ENCODE measurements at places on chromosomes 11 and 22.

DNA sequence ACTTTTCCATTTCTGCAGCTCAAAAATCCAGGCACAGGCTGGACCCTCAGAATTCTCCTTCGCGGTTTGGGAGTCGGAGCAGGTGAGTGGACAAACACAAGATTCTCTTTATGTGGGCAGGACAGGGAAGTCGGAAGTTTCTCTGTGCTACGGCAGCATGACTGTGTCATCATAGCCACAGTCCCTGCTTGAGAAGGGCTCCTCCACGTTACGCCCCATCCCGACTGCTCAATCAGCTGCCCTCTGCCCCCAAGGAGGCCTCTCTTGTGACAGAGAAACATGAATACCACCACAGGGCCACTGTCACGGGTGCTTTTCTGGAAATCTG, 89.0 kb upstream of the SHISAL1 start:
- DNase-seq, result no peak

DNA sequence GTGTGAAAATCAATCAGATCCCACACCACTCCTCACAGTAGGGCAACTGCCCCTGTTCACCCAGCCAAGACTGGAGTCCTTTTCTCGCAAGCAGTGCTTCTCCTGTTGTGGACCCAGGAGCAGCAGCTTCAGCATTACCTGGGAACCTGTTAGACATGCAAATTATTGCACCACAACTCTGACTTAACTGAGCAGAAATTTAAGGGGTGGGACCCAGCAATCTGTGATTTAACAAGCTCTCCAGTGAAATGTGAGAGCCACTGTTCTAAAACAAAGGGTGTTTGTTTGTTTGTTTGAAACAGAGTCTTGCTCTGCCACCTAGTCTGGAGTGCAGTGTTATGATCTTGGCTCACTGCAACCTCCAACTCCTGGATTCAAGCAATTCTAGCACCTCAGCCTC, 591.4 kb downstream of the SOX6 start:
- no peak for DNase-seq

- DNase-seq, result no peak
Measured at GRCh38 chr11:123487157-123487744, 57.2 kb downstream of the GRAMD1B start.

DNA sequence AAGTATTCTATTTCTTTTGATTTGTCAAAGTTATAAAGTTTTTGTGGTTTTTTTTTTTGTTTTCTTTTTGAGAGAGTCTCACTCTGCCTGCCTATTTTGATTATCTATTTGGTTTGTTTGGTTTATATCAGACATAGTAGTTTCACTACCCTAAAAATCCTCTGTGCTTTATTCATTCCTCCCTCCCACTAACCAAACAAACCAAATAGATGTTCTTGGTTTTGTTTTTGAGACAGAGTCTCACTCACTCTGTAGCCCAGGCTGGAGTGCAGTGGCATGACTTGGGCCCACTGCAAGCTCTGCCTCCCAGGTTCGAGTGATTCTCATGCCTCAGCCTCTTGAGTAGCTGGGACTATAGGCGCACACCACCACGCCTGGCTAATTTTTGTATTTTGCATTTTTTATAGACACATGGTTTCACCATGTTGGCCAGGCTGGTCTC, 67.9 kb downstream of the ENTHD1 start:
- no peak for DNase-seq

GRCh38 chr11:61686469-61686868, 6.3 kb downstream of the DAGLA start:
- DNase-seq, result no peak

DNA sequence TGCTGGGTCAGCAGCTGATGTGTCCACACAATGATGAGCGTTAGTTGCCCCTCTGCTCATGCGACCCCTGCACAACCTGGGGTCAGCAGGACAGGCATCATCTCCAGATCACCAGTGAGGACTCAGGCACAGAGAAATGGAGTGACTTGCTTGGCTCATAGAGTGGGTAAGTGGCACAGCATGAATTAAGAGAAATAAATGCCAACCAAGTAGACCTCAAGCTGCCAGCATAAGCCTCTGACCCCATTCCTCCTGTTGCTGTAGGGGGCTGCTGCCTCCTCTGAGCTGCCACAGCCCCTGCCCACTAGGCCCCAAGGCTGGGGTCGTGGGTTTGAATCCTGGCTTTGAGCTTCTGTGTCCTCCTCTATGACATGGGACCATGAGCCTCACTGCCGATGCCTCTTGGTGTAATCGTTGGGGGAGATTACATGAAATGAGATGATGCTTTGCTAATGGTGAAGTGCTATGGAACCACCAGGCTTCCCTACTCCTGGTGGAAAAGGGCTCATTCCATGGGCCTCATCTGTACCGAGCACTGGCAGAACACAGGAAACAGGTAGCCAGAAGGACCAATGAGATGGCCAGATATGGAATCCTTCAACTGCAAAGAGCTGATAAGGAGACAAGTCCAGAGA, 33.6 kb downstream of the LRRC32 start:
- no peak for DNase-seq

- DNase-seq, result no peak
Measured at GRCh38 chr11:44944853-44945235, 5.8 kb downstream of the TP53I11 start.

DNA sequence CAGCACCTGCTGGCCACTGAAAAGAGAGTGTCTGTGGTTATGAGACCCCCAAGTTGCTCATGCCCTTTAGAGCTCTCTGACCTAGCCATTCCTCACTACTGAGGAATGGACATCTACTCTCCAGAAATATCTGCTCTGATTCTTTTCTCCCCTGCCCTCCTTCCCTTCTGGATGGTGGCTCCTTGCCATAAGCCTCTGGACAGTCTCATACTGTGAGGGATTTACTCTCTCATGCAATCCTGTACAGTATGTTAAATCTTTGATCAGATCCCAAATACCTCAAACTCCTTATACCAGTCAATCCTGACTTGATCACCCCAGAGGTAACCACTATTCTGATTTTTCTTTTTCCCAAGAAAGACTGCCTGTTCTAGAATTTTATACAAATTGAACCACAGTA, 80.7 kb downstream of the ARHGAP20 start:
- no peak for DNase-seq

- peak; percentile 70 for DNase-seq
Measured at GRCh38 chr11:535519-536454, at the start of gene HRAS. Gene HRAS (minus strand): TSS chr11:535576.

DNA sequence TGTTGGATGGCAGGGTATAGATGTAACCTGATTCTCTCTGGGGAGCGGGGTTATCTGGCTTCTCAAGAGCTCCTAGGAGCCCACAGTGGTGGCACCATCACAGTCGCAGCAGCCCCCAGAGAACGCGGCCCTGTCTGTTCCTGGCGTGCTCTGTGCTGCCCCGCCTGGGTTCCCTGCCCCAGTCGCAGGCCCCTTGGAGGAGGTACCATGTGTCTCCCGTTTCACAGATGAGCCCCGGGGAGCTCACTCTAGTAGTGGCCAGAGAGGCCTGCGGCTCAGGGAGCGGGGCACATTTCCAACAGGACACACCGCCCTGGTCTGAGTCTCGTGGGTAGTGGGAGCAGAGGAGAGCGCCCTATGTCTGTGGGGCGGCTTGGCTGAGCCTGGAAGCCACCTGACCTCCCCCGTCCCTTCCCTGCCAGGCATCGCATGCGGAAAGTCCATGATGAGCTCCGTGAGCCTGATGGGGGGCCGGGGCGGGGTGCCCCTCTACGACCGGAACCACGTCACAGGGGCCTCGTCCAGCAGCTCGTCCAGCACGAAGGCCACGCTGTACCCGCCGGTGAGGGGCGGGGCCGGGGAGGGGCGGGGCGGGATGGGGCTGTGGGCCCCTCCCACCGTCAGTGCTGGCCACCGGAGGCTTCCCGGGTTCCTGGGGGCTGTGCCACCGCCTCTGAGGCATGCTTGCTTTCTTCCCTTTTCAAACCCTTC, 21.0 kb upstream of the PPP6R3 start:
- no peak for DNase-seq

DNA sequence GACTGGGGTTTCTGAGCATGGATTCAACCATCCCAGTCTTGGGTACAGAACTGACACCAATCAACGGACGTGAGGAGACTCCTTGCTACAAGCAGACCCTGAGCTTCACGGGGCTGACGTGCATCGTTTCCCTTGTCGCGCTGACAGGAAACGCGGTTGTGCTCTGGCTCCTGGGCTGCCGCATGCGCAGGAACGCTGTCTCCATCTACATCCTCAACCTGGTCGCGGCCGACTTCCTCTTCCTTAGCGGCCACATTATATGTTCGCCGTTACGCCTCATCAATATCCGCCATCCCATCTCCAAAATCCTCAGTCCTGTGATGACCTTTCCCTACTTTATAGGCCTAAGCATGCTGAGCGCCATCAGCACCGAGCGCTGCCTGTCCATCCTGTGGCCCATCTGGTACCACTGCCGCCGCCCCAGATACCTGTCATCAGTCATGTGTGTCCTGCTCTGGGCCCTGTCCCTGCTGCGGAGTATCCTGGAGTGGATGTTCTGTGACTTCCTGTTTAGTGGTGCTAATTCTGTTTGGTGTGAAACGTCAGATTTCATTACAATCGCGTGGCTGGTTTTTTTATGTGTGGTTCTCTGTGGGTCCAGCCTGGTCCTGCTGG, 4.9 kb downstream of the MRGPRX3 start:
- no peak for DNase-seq

DNA sequence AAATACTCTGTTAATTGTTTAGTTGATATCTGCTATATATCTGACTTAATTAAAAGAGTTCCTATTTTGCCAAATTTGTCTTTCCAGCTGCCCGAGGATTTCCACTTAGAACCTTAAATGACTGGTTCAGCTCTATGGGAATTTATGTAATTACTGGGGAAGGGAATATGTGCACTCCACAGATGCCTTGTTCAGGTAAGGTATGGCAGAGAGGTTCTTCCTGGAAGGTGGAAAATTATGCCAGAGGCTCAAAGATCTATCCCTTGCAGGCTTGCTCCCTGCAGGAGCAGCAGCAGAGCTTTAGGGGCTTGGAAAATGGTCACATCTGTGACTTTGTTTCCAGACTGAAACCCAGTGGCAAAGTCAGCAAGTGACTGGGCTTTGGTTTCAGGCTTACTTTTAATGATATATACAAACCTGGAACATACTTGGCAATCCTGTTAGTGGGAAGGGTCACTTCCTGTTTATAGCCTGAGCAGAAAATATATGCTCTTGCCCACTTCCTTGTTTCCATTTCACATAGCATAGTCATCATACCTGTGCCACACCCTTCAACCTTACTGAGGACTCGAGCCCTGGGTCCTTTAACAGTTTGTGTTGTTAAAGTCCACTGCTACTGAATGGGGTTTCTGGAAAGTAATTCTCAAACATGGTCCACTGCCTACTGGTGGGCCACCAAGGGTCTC, 23.7 kb downstream of the WBP2NL start:
- DNase-seq, result no peak

DNA sequence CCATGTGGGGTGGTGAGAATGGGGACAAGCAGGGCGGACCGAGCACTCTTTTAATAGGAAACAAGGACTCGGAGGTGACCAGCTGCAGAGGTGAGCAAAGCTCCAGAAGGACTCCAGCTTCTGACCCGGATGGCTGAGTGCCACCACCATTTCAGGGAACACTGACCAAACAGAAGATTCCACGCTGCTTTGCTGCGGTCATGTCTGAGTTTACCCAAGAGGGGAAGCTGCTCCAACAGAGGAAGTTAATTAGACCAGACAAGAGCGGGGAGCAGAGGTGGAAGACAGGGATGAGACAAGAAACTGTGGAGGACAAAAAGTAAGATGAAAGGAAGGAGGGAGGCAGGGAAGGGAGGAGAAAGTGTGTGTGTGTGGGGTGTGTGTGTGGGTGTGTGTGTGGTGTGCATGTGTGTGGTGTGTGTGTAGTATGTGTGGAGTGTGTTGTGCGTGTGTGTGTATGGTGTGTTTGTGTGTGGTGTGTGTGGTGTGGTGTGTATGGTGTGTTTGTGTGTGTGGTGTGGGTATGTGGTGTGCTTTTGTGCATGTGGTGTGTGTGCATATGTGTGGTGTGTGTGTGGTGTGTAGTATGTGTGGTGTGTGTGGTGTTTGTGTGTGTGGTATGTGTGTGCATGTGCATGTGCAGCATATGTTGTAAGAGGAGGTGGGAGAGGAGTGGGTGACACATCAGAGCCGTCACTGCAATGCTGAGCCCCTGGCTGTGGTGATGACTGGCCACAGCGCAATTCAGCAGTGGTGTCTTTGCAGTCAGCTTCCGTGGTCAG, 82.2 kb upstream of the AKIP1 start:
- DNase-seq, result no peak

- DNase-seq, result peak; percentile 7
Measured at GRCh38 chr11:8959546-8960166, 4.6 kb downstream of the TMEM9B start.

DNA sequence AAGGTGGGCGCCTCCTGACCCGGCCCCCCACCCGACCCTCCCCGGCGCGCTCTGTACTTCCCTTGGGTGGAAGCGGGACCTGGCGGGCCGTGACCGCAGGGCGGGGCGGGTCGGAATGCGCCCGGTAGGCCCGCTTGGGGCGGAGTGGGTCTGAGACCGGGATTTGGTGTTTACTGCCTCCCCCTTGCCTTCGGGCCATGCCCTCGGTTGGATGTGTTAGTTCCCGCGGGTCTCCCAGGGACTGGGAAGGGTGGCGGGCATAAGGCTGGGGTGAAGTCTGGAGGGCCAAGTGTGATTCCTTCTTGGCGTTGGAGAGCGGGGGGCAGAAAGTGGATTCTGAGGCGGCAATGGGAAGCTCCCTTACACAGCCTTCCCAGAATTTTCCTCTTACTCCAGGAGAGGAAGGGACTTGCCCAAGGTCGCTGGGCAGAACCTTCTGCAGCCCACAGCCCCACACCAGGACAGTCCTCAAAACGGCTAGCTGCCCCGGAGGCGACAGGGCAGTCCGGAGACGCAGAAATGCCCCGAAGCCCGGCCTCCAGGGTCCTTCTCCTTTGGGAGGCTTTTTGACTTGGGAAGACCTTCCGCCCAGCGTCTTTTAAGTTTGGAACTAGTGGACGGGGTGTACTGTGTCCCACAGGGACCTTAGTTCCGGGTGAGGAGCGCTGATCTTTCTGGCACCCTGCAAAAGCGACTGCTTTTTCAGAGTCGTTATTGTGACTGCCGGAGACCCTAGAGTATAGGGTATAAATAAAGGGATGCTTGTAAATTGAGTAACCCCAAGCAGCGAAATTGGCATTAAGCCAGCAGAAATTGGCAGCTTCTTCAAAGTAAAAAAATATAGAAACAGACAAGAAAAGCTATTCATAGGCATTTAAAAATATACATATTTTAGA, 647 bp downstream of the SWAP70 start:
- no peak for DNase-seq

- peak; percentile 78 for DNase-seq
Measured at GRCh38 chr11:72782081-72782920, 11.5 kb downstream of the STARD10 start.

GRCh38 chr22:39290724-39291161, 28.7 kb downstream of the RPL3 start:
- no peak for DNase-seq

DNA sequence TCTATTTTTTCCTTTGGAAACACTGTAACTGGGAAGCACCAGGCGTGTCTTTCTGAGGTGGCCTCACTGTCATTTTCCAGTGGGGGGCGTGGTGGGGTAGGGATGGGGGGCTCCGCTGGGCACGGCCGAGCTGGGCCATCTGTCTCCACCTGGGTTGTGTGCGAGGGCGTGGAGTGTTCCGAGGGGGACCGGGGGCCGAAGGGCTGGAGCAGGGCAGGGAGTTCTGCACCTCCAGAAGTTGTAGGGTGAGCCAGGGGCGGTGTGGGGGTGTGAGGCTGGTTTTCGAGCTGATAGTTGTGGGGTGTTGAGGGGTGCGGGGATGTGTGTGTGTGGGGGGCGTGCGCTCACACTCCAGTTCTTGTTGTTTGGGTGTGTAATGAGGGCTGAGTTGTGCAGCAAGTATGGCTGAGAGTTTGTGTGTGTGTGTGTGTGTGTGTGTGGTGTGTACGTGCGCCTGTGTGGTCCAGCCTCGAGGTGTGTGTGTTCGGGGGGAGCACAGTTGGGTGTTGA, 10.8 kb downstream of the YPEL4 start:
- DNase-seq, result no peak

GRCh38 chr11:67282155-67282875, 6.8 kb upstream of the ANKRD13D start:
- DNase-seq, result no peak

Measured in cerebellar nuclear complex (tissue), 1 donor.